Left lung (tissue), 14 donors: ENCODE measurements at places on chromosomes 5 and 9. TPM values are rescaled to one million over a fixed set of nuclear protein-coding genes. Genes with fewer than 3 reads are reported as not detected.

- DNase-seq: no peak
Measured at GRCh38 chr5:132901036-132901435, 27.6 kb downstream of the LEAP2 start.

Gene CNTLN
- total RNA-seq: 6.8 TPM

DNA sequence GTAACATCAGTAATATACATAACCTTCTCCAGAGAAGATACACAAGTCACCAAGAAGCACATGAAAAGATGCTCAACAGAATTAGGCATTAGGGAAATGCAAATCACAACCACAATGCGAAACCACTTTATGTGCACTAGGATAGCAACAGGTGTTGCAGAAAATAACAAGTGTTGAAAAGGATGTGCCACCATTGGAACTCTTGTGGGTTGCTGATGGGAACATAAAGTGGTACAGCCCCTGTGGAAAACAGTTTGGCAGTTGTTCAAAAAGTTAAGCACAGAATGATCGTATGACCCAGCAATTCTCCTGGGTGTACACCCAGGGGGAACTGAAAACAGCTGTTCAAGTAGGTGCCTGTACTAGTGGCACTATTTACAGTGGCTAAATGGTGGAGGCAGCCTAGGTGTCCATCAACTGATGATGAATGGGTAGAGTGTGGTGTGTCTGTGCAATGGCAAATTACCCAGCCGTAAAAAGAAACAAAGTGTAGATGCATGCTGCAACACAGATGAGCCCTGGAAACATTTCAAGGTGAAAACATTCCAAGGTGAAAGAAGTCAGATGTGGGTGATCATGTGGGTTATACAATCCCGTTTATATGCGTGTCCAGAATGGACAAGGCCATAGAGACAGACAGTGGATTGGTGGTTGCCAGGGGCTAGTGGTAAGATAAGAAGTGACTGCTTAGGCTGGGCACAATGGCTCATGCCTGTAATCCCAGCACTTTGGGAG lies 27.2 kb downstream of the CCDC69 start:
- DNase-seq: no peak

DNA sequence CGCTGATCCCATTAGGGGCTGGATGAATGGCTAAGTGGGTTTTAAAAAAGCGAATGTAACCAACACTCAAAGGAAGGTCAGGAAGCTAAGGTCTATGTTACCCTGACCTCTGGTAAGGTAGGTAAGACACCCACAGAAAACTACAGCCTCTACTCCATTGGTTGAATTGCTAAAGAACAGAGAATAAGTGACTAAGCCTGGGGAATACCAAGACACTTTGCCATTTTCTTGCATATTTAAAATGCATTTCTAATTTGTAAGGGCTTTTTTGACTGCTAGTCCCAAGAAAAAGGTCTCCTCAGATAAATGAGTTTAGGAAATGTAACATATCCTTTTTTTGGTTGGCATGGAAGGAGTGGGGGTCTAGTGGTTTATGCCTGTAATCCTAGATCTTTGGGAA lies 368.7 kb downstream of the BNC2 start:
- DNase-seq: no peak

- no peak for DNase-seq
Measured at GRCh38 chr5:132464156-132464939, 26.2 kb downstream of the IRF1 start.

Gene EIF4E1B
- not detected for total RNA-seq

DNA sequence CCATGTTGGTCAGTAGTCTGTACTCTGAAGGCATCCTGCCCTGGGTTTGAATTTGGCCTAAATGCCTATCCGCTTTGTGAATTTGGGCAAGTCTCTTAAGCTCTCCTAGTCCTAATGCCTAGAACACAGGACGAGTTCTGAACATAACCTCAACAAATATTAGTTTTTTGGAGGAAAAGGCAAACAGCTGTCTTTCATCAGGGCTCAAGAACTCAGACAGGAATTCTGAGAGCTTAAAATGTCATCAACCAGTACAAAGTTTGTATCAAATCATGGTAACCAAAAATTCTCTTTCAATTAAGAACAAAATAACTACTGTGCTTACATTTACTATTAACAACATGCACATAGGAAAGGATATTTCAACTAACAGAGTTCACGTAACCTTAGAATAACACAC lies 182.5 kb upstream of the PPP1R2B start:
- DNase-seq: peak; percentile 69

Gene PRELID2
- total RNA-seq: 5.9 TPM

DNA sequence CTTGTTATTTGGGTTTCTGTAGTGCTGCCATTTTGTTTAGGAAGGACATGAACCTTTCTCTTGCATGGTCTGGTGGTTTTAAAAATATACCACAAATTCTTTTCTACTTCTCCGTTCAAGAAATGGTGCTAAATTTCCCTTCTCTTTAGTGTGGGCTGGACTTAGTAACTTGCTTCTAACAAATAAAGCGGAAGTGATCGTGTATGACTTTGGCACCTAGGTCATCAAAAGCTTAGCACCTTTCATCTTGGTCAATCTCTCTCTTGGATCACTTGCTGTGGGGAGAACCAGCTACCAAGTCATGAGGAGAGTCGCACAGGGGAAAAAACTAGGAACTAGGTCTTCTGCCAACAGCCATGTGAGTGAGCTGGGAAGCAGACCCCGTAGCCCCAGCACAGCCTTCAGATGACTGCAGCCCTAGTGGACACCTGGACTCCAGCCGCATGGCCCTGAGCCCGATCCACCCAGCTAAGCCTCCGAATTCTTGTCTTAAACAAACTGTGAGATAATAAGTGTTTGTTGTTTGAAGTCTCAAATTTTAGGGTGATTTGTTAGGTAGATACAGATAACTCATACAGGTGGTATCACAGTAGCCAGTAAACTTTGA lies 87.7 kb upstream of the CKMT2 start:
- DNase-seq: no peak

DNA sequence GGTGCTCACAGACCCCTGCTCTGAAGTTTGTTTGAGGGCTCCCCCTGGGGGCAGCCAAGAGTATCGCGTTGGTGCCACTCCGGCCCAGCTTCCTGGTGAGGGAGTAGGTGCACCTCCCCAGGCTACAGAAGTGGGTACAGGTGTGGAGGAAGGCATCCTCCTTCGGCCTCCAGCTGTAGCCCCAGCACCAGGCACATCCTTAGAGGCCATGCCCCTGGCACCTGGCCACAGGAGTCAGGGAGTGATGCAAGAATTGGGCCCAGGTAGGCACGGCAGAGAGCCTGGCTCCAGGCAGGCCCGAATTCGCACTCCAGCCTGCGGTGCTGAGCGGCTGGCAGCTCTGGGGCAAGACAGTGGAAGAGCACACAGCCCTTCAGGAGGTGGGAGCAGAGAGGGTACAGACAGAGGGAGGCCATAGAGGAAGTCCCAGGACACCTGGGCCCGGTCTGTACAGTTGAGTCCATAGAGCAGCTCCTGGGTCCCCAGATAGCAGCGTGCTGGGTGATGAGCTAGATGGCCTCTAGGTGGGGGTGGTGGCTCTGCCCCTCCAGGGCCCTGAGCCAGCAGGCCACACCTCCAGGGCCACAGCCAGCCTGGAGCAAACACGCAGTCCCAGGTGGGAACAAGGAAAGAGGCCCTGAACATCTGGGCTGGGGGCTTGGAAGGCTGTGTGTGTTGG lies 2.4 kb downstream of the SAPCD2 start:
- peak; percentile 92 for DNase-seq

Gene ISL1
- not detected for total RNA-seq

Gene PRR16
- total RNA-seq: 8.7 TPM

DNA sequence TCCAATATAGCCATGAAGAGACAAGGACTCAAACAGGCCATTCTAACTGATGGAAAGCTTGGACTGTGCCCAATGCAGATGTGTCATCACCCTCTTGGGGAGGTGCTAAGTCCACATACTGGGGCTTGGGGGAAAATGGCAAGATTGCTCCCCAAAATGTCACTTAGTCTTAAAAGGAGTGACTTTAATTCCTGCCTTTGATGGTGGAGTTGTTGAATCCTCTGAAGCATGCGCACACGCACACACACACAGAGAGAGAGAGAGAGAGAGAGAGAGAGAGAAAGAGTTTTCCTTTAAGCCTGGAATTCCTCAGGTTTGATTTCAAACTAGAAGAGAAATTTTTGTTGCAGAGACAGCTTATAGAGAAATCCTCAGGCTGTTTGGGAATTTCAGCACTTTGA lies 161.9 kb upstream of the GAS1 start:
- no peak for DNase-seq

DNA sequence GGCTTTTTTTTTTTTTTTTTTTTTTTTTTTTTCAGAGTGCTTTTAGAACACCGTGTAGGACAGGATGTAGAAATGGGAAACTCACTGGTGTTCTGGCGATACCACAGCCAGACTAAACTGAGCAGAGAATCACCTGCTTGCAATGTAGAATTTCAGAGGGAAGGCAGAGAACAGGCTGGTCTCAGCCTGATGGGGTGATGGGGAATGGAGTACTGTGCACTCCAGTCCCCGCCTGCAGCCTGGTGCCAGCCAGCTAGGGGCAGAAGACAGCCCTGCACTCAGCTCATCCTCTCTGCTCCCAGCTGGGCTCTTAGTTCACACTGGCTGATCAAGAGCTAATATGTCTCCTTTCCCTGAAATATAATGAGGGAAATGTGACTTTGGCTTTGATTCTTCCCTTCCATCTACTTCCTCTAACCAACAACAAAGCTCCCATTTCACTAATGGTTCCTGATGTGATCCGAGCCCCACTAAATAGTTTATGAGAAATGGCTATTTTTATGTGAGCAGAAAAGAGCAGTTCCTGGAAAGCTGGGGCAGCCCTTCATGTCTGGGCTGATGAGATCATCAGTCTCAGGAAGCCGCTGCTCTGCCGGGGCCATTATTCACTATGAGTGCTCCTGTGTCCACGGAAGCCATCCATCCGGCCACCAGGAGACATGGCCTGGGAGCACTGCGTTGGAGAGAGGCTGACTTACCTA lies 209.7 kb downstream of the GADD45G start:
- no peak for DNase-seq

DNA sequence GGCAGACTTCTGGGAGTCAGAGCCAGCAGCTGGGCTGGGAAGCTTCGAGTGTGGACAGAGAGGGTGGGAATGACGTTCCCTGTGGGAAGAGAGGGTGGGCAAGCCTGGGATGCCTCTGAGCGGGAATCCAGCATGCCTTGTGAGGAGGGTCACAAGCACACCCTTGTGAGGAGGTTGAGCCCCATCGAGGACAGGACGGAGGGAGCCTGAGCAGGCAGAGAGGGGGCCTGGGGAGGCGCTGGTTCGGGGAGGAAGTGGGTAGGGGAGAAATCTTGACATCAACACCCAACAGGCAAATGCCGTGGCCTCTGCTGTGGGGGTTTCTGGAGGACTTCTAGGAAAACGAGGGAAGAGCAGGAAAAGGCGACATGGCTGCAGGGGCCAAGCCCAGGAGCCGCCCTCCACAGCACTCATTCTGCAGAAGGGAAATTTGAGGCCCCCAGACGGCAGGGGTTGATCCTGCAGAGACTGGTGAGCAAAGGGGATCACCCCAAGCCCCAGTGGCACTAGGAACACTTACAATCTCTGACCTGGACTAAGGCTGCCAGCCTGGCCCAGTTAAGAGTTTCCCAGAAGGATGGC lies 1.1 kb upstream of the IL13 start:
- DNase-seq: no peak

DNA sequence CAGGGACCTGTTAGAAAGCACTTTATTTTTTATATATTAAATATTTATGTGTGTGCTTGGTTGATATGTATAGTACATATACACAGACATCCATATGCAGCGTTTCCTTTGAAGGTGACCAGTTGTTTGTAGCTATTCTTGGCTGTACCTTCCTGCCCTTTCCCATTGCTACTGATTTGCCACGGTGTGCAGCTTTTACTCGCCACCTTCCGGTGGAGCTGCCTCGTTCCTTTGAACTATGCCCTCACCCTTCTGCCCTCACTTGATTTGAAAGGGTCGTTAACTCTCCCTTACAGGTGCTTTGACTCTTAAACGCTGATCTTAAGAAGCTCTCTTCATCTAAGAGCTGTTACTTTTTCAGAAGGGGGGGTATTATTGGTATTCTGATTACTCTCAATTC lies 20.5 kb downstream of the RGMB start:
- no peak for DNase-seq

- peak; percentile 38 for DNase-seq
Measured at GRCh38 chr5:157265714-157266285, at the start of gene CYFIP2. Gene CYFIP2, plus strand, starts transcription at chr5:157266123. Its CDS starts 19,239 bp downstream, at chr5:157285362.

DNA sequence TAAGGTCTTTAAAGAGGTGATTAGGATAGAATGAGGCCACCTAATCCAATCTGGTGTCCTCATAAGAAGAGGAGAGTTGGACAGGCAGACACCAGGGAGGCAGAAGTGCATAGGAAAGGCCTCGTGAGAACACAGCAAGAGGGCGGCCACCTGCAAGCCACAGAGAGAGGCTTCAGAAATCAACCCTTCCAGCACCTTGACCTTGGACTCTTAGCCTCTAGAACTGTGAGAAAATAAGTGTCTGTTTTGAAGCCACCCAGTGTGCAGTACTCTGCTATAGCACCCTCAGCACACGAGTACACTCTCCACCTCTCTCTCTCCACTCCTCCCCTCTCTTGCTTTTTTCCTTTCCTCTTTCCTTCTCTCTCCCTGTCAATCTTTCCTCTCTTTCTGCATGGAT lies 26.8 kb downstream of the NIPAL4 start:
- no peak for DNase-seq

- no peak for DNase-seq
Measured at GRCh38 chr5:112205846-112206245, 213.2 kb downstream of the EPB41L4A start.

DNA sequence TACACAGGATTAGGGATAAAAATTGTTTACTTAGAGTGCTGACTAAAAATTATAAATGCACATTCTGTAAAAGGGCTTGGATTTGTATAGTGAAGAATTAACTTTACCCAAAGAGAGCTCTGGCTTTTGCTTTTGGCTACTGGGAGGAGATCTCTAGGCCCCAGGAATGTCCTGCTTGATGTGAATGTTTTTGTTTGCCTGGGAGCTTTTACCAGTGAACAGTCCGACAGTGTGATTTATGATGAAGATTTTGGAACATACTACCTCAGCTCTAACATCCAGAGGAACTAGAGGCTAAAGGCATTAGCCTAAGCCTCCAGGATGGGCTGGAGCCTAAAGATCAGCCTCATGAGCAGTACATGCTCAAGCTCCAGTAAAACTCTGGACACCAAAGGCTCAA lies 103.7 kb upstream of the RFX3 start:
- DNase-seq: no peak

DNA sequence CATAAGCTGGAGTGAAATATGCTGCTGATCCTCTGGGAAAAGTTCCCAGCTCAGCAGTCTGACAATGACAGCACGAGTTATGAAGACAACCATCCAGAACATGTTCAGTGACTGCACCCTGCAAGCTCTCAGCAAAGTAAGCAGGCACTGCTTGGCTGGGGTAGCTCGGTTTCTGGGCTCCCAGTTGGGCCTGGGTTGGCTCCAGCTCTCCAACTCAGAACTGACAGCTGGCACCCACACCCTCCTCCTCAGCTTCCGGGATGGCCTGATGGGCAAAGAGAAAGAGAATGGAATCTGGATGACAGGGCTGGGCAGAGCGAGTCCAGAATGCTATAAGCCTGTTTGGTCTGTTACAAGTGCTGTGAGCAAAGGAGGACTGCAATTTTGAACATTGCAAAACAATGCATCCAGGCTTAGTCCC lies 185.0 kb downstream of the CSNK1G3 start:
- DNase-seq: no peak

GRCh38 chr5:163631856-163632255 lies 126.4 kb downstream of the MAT2B start:
- no peak for DNase-seq

Gene SLC36A3
- total RNA-seq: not detected

Gene PTPRD
- total RNA-seq: 24.2 TPM

Gene SCGB3A2
- total RNA-seq: 108 TPM

GRCh38 chr5:170439223-170439943 lies 50.2 kb upstream of the KCNMB1 start:
- peak; percentile 30 for DNase-seq
